ENCODE measurements at places on chromosomes 12 and 14.

GRCh38 chr12:47939009-47939601, 24.3 kb upstream of the TMEM106C start:
- no peak for DNase-seq

DNA sequence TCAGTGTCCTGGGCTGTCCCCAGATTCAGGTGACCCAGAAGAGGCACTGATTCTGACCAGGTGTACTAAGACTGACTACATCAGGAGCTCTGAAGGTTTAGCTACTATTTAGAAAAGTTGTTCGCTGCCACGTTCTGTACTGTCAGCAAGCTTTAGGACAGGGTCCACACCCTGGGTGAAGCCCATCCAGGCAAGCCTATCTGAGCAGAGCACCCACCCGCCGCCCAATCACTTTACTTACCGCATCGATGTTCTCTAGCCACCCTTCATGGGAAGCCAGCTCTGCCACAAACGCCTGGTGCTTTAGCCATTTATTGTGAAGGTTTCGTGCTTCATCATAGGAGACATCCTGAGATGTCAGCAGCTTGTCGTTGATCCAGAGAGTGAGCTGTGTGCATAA, 79.8 kb downstream of the PLEKHG3 start:
- DNase-seq: no peak

DNA sequence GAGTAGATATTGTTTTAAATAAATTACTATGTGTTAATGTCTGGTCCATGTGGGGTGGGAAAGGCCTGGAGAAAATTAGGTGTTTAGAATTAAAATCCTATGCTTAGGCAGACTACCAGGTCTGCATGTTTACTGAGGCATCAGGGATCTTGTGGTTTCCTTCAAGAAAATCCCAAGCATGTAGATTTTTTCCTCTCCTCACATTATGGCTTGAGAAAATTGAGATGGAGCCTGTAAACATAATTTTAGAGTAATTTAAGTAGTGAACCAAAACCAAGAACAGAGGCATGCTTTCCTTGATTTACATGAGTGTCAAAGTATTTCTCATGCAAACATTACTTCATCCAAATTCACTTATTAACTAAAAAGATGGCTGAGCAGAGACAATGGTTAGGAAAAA, 823.7 kb downstream of the AACS start:
- no peak for DNase-seq

- no peak for DNase-seq
Measured at GRCh38 chr12:104691721-104692556, 235.2 kb downstream of the CHST11 start.

- no peak for DNase-seq
Measured at GRCh38 chr12:125287155-125287847, 222.1 kb downstream of the AACS start.

DNA sequence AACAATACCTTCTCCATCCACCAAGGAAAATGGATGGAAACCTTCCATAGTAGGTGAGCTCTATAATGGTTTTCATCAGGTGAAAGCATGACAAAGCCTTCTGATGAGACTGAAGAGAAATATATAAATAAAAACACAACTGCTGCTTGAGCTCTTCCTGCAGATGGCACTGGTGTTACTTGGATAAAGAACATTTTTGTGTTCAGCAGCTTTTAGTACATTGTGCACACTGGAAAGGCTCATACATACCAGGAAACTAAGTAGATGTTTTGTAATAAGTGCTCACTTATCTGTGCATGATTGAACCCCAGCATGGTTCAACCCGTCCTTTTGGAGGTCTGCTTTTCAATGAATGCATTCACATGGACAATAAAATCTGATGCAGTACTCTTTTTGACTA, 357.3 kb upstream of the MIS18BP1 start:
- no peak for DNase-seq

DNA sequence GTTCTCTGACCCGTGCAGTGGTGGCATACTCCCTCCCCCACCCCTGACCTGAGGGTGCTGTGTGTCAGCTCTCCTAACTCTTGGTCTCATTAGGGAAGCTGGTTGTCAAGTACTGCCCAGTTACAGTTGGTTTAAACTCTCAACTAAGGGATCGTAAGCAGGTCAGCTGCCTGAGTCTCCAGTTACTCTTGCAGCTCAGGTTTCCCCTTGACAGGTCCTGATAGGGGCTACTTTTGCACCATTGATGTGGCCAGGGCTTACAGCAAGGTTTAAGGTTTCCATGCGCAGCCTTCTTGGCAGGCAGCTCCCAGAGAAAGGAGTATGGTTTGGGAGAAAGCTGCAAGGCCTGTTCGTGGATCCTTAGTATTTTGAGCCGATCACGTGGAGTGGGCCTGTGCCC, 74.5 kb downstream of the ETV6 start:
- DNase-seq: no peak

DNA sequence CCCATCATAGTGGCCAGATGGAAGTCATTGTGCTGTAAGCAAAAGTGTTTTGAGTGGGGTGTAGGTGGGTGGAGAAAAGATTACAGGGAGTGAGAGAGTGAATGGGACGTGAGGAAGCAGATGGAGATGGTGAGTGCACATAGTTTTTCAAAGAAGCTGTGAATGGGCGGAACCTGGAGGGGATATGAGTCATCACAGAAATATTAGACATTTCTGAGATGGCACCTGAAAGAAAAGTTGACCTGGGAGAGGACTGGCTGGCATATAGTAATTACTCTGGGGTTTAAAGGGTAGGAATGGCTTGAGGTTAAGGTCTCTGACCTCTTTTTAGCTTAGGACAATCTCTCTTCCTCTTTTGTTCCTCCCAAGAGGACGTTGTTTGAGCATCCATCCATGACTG, 50.5 kb downstream of the ANO4 start:
- no peak for DNase-seq

GRCh38 chr12:105674871-105675699, 344.6 kb downstream of the C12orf75 start:
- DNase-seq: no peak

- peak; percentile 56 for DNase-seq
Measured at GRCh38 chr14:59332727-59333126, 132.5 kb downstream of the GPR135 start.
